Spinal cord (tissue), 10 donors: ENCODE measurements at places on chromosomes 5 and 9.
A peak's percentile ranks its signal among the peaks of the same experiment; 100 is the strongest.

DNA sequence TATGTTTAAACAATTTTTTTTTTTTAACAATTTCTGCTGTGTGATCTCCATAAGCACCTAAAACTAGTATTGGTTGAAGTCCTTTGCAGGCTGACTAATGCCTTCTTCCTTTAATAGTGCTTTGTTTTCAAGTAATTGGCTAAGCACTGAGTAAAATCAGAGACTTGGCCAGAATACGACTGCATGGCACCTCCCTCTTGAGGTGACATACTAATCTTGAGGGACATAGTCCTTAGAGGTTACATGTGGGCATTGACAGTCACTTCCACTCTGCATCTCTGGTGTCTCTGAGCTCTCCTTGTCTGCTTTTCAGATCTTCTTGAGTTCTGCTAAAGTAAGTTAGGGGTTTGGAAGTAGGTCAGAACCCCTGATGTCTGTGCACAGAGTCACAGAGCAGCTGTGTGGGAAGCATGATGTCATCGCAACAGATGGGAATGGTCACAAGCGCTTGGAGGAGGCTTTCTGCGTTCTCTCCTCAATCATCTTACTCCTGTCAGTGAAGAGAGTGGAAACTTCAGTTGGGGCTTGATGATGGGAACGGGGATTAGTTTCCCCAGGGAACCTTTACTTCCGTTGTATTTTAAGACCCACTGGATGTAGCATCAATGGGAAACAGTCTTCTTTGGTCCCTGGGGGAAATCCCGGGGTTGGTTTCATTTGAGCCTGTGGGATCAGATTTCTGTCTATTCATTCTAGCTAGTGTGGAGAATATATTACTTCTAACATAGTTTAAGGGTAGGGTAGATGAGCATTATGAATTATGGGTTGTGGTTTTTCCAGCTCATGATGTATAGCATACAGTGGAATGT is 136.9 kb downstream of the ARHGAP26 start:
- DNase-seq = no peak

- no peak for DNase-seq
Measured at GRCh38 chr9:83188277-83188676, 125.3 kb upstream of the RASEF start.

DNA sequence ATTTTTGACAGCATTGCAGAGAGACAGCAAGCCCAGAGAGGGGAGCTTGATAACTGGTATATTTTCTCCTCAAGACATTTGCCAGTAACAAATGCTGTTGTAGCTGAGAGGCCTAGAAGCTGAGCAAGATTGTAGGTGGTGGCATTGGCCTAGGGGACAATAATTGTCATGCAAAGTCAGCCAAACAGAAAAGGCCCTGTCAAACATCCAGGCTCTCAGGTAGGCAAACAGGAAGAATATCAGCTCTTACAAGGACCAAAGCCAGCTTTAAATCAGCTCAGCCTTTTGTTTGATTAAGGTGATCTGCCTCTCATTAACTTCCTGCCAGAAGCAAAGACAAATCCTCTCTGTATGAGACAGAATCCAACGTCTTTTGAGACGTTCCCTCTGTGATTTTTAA is 29.7 kb upstream of the BARX1 start:
- no peak for DNase-seq

- no peak for DNase-seq
Measured at GRCh38 chr9:95635986-95636671, 119.4 kb upstream of the PTCH1 start.

DNA sequence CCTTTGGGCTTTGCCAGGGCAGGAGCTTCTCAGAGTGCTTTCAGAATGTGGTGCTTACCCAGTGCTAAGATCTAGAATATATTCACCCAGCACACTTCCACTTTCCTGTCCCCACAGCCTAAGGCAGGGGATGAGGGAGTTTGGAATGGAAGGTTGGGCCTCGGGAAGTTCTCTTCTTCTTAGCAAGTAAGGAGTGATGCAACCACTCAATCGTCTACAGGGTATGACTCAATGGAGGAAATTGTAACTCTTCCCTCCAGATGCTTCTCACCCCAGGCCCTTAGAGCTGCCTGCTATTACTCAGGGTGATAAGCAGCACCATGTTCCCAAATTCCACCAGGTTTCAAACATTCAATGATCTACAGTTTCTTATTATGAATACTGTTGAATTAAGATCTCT is 30.8 kb upstream of the AGGF1 start:
- DNase-seq = no peak

GRCh38 chr9:118595719-118596305 is 773.4 kb downstream of the BRINP1 start:
- DNase-seq = peak; percentile 54

- DNase-seq = peak; percentile 58
Measured at GRCh38 chr5:147479444-147479843, 30.4 kb downstream of the DPYSL3 start.
